Fibroblast of the conjunctiva (primary cell): ENCODE measurements at places on chromosomes 1 and 21.

DNA sequence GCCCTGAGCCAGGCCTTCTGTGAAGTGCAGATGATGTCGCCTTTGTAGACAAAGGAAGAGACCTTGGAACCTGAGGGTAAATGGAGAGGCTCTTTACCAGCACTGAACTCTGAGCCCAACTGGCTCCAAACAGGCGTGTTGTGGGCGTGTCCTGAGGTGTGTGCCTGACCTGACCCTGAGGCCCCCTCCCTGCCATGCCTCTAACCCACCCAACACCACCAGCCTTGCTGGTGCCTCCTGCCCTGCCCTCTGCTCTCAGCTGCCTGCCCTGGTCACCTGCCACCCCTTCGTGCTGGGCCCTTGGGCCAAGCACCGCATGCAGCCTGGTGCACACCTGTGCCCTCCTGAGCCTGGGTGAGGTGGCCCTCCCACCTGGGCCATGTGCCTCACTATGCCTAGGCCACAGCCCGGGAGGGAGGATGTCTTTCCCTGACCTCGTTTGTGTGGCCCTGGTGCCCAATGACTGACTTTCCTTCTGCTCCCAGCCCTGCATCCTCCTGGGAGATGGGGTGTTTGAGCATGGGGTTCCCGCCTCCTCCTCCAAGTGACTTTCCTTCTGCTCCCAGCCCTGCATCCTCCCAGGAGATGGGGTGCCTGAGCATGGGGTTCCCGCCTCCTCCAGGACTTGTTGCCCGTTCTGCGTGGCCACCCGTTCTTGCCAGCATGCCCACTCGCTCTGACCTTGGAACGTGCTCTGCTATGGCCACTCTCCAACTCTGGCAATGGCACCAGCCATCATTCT lies 157.0 kb downstream of the PCBP3 start:
- no peak for DNase-seq

DNA sequence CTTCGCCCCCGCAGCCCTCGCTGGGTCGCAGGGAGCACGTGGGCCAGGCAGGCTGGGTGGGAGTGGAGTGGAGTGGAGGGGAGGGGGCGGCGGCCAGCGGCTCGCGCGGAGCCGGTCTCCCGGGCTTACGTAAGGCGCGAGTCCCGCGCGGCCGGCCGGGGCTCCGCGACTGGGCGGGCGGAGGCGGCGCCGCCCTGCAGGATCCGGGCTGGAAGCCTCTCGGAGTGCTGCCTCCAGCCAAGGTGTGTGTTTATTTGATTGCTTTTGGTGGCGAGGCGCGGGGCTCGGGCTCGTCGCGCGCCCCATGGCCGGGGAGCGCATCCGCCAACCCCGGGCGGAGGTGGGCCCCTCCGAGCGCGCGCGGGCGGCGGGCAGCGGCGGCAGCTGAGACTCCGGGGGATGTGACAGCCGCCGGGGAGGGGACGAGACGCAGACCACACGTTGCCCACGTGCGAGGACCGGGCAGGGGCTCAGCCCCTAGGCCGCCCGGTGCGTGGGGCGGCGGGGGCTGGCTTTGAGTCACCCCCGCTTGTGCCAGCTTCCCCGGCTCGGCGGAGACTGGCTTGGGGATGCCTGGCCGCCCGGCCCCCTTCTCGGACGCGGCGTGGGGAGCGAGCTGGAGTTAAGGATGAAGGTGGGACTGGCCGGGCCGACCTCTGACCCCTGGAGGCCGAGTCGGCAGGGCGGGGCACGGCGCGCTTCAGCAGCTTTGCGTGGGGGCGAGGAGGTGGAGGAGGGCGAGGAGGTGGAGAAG lies 402 bp upstream of the AK4 start:
- DNase-seq, result no peak

GRCh38 chr1:164240081-164240480 lies 318.9 kb upstream of the PBX1 start:
- no peak for DNase-seq

DNA sequence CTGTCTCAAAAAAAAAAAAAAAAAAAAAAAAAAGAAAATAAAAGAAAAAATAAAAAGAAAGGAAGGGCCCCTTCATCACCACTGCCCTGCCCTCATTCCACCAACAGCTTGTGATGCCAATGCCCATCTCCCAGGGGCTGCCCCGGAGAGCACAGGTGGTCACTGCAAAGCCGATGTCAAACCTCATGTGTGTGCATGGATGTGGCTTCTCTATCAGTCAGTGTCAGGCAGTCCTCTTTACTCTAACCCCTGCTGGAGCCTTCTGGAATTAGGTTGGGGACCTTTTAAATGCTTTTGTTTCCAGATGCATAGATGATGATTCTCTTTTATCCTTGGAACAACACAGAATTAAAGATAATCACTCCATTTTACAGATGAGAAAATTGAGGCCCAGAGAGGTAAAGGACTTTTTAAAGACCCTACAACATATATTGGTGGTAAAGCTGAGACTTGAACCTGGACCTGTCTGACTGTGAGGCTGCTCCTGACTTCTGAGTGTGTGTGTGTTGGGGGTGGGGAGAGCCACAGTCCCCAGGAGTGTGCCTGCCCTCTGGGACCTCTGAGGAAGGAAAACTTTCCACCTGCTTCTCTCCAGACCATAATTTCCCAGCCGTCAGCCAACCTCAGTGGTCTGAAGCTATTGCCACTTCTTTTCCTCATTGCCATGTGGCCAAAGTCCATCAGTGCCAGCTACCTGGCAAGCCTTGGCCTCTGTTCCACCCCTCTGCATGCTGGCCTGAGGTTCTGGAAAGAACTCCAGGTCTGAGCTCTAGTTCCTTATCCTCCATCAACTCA lies 3.0 kb upstream of the TMEM54 start:
- no peak for DNase-seq

DNA sequence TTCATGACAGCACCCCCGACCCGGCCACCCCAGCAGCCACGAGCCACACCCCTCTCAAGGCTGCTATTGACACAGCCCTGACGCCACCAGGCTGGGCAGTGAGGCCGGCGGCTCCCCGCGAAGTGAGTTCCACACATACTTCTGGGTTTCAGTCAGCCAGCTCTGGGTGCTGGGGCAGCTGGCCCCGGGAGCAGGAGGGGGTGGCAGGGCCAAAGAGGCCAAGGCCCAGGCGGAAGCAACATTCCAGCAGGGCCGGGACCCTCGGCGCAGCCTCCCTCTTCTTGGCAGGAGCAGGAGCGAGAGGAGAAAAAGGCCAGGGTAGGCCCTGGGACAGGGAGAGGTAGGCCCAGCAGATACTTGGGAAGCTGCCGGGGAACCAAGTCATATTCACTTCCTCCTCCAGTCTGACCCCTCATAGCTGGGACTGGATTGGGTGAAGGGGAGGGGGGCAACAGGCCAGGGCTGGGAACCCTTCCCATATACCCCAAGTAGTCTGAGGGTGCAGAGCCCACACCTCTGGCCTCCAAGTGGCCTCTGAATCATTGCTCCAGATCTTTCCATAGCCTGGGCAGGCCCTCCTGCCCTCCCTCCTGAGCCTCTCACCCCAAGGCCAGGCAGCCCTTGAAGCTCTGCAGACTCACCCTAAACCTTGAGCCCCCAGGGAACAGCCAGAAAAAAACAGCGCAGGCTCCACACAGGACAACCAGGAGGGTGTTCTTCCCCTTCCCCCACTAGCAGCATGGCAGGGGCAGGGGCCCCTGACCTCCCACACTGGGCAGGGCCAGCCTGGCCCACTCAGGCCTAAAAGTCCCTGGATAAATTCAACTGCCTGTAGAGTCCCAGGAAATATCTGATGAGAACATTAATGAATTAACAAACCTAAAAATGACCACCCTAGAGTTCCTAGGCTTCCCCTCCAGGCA lies 5.7 kb downstream of the HSPG2 start:
- no peak for DNase-seq
